ENCODE measurements at places on chromosomes 1 and 21.

DNA sequence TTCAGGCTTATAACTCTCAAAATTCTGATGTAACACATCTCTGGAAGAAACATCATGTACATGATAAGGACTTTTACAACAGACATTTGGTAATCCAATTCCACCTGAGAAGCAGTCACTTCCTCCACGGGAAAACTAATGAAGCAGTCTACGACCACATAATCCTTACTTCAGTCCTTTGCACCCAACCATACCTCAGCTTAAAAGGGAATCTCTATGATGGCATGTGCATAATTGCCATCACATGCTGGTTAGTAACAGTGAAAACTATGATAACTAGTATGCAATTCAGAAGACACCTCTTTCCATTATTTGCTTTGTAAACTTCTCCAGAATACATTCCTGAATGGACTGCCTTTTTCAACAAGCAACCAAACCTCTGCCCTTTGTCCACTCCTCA is 53.1 kb downstream of the TTC13 start:
- DNase-seq = no peak

DNA sequence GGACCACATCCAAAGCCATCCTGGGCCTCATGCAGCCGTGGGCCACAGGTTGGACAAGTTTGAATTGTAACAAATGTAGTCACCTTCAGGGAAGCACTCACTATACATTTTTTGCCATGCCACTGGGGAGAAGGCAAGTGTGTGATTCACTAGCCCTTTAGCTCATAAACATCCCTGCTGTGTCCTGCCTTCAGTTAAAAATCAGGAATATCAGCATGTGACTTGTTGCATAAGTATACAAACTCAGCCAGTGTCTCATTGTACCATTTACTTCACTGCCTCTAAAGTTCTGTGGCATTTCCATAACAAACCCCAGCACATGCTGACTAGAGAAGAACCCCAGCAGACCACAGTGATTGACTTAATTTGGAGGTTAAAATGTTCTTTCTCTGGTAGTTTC is 142.0 kb upstream of the C1orf105 start:
- no peak for DNase-seq

DNA sequence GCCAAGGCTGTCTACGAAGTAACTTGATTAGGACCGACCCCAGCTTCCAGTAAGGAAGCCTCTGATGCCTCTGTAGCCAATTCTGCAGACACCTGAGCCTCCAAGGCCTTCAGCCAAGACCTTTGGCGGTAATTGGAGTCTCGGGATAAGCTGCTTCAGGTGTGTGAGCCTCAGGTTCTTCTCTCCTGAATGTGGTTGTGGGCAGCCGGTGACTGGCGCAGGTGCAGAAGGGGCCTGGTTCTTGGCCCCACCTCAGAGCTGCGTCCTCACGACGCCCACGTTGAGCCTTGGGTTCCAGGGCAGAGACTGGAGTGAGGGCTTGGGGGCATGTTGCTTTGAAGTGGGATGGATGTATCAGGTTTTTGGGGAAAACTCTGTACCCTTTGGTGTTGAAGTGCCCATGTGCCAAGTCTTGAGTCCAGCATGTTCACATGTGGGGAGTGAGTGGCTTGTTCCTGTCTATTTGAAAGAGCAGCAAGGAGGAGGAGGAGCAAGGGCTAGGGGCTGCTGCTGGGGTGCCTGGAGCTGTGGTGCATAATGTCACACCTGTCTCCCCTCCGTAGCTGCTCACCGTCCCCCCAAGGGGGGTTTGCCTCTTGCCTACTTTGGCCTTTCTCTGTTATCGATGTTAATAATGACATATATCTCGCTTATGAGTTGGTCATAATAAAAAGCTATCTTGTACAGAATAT is 1.4 kb downstream of the PSEN2 start:
- no peak for DNase-seq

GRCh38 chr1:240342251-240342625 is 250.6 kb downstream of the FMN2 start:
- DNase-seq = no peak

DNA sequence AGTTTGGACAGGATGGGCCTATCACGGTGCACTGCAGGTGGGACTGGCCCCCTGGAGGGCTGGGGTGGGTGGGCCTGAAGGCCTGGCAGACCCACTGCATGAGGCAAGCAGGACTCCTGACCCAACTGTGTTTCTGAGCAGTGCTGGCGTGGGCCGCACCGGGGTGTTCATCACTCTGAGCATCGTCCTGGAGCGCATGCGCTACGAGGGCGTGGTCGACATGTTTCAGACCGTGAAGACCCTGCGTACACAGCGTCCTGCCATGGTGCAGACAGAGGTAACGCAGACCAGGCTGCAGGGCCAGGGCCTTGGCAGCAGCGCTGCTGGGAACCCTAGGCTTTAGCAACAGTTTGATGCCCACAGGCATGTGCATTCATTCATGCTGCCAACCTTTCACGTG is 29.0 kb upstream of the KDM4A start:
- no peak for DNase-seq

- DNase-seq = peak; percentile 37
These were observed 898 bp upstream of the TMEM200B start for GRCh38 chr1:29124366-29125236.

DNA sequence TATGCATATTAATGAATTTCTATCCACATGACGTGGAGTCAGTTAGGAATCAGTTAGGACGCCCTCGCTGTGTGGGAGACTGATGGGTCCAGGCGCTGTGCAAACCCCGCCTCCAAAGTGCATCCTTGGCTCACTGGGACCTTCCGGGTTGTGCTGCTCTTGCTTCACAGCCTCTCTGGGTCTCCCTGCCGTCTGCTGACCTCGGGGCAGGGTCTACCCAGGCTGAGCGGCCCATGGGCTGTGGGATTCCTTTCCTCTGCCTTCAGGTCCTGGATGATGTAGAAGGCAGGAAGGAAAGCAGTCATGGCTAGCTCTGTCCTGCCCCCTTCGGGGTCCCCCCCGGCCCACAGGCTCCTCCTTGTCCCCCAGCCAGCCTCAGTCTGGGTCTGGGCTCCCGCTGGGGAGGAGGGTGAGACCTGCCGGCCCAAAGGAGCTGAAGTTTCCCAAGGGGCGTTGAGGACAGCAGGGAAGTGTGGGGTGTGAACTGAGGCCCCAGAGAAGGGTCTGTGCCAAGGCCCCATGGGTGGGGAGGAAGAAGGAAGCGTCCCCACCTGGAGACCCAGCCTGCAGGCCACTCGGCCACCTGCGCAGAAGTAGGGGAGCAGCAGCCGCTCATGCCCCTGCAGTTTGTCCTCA is 24.6 kb upstream of the CDK11A start:
- DNase-seq = no peak

DNA sequence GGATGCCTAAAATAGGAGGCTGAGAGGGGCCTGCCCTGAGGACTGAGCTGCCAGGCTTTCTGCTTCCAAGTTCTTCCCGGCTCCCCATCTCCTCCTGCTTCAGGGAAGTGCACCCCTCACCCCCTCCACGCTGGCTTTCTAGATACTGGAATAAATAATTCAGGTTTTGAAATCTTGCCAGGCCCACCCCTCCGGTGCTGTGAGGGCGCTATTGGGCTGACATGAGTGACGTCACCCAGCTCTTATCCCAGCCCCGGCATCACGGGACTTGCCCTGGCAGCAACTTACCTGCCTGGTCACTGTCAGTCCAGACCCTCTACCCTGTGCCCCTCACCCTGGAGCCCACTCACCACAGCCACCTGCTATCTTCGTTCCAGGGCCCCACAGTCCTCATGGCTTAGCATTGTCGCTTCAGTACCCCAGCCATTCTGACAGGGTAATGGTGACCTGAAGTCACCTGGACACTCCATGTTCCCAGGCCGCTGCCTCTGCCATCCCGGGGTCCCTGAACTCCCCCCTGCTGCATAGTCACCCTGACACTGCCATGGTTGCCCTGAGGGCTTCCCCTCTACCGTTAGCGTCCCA is 819 bp upstream of the GPR3 start:
- peak; percentile 19 for DNase-seq

DNA sequence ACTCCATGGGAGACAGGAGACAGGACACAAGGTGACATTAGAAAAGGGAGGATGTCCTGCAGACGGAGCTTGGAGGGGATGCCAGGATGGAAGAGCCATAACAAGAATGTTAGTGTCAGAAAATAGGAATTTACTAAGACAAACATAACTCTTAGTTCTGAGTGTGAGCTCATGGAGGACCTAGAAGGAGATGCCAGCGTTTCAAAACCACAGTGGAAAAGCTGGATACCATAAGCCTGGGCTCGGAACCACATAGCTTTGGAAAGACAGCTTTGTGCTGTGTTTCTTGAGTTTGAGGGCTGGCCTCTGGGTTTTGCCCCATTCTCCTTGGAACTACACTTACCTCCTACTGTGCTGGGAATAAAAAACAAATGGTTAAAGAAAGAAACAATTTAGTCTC is 128.4 kb downstream of the S1PR1 start:
- DNase-seq = no peak

DNA sequence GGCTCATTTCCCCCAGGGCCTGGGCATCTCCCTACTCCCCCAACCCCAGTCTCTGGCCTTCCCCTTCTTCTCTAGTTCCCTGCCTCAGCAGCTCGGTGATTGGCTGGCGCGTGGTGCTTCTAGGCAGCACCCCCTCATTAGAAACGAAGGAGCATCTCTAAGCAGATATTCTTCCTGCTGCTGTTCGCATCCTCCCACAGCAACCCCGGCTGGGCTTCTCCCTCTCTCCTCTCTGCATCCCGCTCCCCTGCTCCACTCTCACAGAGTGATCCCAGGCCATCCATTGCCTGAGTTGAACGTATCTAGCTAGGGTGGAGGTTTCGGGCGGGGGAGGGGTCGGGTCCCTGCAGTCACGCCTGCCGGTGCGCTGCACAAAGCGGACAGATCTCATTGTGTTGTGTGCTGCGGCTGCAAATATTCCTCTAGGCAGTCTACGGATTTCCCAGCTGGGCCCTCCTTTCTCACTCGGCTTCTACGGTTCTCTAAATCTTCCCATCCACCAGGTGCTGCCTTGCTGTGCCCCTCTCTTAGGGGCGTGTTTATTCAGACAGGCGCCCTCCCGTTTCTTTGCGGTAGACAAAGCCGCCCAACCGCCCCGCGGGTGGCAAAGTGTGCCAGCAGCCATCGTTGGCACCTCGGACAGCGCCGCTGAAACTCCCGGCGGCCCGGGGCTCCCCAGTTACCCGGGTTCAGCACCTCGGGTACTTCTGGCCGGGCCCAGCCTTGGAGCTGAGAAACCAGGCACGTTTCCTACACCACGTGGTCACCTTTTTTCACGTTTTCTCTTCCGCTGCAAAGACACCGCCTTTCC is 2.2 kb downstream of the CACNA1E start:
- no peak for DNase-seq

DNA sequence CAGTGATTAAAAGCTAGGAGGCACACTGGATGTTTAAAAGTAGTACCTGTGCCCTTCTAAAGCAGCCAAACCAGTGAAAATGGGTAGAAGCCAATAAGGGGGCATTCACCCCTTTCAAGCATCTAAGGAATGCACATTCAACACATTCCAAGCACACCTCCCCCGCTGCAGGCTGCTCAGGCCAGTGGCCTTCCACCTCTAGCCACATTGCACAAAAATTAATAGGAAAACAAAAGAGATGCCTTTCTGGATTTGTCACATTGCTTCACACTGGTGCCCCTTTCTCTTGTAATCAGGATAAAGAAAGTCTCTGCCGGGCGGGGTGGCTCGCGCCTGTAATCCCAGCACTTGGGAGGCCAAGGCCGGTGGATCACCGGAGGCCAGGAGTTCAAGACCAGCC is 834.0 kb downstream of the USP25 start:
- DNase-seq = no peak

GRCh38 chr1:199226163-199226562 is 587.3 kb downstream of the PTPRC start:
- peak; percentile 22 for DNase-seq

GRCh38 chr21:43645976-43646375 is 13.3 kb downstream of the HSF2BP start:
- DNase-seq = no peak

DNA sequence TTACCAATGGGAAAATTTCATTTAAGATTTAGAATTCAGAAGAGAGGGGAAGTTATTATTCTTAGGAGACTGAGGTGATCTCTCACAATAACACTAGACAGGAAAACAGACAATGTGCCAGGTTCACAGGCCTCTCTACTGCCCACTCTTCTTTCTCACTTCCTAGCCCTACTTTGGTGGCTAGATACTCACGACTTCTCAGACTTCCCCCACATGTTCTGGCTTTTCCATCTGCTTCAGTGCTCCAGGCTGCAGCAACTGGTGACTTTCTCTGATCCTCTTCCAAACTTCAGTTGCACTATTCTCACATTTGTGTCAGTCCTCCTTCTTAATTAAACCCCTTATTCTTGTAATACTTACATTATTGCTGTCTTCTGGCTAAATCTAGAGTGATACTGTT is 208.7 kb upstream of the KCTD3 start:
- no peak for DNase-seq

DNA sequence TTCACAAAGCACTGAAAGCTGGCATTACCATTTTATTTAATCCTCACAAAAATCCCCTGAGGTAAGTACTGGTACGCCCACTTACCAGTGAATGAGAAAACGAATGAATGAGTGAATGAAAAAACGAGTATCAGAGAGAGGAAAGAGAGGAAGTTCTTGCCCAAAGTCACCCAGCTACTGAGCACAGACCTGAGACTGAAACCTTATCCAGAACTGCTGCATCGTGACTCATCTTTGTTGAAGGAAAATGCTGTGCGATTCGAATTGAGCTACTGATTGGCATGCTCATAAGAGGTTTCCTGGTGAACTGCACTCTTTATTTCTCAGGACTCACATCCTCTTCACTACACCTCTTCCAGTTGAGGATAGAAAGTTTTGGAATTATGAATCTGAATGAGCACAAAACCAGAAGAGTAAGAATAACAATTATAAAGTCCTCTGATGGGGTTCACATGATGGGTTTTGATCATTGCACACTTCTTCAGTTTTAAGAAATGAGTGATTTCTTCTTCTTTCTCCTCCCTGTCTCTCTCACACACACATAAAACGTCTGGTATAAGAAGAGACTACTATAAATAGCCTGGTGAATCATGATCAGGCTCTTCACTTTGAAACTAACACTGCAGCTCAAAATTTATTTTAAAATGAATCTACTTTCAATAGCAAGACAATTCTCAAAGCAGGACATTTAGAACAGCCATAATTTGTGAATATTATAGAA is 32.1 kb downstream of the IL12RB2 start:
- DNase-seq = no peak

DNA sequence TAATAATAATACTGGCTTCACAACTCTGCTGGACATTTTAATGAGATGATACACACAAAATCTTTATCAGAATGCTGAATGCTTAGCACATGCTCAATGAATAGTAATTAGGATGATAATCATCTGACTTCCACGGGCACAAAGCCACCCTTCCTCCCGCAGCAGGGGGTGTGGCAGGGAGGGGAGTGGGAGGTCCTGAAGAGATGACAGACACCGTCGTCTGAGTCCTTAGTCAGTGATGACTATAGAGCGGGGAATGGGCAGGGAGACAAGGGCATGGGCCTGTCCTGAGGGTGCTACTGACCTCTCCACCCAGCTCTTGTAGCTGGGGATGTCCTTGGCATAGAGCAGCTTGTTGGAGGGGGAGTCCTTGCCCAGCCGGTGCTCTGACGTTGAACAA is 117.6 kb upstream of the CD34 start:
- DNase-seq = no peak

- DNase-seq = no peak
These were observed 143.0 kb downstream of the ELAVL4 start for GRCh38 chr1:50251702-50252101.
